ENCODE measurements at places on chromosomes 2 and 18.
A peak's percentile ranks its signal among the peaks of the same experiment; 100 is the strongest.

DNA sequence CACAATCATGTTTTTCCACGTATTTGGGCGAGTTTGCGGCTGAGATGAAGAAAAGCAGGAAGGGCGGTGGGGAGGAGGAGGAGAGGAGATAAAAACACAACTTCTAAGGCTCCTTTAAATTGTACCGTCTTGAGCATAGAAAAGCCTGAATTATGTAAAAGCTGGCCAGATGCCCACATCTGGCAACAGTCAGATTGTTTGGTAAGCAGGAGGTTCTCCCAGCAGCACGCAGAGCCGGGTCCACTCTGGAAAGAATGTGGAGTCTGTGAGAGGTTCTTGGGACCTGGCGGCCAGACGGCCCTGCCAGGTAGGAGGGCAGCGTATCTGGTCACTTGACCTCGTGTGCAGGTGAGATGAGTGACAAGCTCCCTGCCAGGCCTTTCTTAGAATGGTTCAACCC lies 215.3 kb upstream of the APCDD1 start:
- DNase-seq = no peak

GRCh38 chr2:105328281-105329196 lies 996 bp downstream of the TGFBRAP1 start:
- no peak for DNase-seq

- DNase-seq = no peak
Measured at GRCh38 chr18:51107598-51108305, 77.7 kb downstream of the SMAD4 start.

GRCh38 chr2:196565106-196565765 lies 74.3 kb upstream of the CCDC150 start:
- DNase-seq = no peak

DNA sequence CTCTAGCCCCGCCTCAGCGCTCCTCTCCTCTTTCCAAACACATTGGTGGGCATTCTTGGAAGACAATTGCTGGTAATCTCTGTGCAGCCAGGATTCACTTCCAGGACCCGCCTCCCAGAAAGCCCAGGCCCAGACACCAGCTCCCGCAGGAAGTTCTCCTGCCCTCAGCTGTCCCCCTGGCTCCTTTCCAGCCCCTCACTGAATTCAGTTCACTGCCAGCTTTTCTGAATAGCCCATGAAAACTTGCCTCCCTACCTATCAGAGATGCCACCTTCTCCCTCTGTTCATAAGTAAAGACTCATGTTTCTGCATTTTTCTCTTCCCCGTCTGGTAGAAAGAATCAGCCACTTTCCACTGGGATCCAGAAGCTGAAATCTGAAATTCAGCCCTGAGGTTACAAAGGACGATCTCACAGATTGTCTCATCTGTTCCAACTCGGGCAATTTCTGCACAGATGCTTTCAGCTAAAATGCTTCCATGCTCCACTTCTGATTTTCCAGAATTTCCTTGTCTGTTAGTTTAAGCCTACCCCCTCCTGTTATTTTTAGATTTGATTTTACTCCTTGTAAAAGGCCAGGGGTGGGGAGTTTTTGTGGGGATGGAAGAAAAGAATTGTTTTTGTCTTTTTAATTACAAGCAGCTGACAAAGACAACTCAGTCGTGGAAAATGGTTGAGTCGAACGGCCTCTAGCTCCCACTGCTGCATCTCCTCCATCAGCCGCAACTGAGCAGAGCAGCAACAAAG lies 98.1 kb downstream of the SP3 start:
- DNase-seq = no peak

DNA sequence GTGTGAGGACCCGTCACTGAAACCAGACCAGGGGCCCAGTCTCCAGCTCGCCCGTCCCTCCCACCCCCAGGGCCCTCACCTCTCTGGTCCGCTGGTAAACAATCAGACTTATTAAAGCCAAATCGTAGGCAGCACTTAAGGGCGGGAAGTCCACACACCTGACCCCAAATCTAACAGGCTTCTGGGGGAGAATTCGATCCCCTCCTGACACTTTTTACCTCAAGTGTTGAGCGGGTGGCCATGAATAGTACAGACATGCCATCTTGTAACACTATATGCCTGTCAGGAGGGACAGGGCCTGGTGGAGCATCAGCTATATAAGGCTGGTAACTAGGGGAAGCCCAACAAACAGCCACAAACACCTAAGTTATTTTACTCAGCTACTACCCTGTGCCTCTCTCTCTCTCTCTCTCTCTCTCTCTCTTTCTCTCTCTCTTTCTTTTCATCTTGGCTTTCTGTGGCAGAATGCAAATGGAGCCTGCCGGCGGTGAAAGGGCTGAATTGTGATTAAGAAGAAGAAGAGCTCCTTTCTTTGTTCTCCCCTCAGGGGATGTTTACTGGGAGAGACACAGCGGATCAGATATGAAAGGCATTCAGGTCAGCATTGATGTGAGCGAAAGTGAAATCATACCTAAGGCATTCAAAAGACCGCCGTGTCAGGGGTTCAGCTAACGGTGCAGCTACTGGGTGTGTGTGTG lies 9.5 kb downstream of the ZEB2 start:
- peak; percentile 73 for DNase-seq

DNA sequence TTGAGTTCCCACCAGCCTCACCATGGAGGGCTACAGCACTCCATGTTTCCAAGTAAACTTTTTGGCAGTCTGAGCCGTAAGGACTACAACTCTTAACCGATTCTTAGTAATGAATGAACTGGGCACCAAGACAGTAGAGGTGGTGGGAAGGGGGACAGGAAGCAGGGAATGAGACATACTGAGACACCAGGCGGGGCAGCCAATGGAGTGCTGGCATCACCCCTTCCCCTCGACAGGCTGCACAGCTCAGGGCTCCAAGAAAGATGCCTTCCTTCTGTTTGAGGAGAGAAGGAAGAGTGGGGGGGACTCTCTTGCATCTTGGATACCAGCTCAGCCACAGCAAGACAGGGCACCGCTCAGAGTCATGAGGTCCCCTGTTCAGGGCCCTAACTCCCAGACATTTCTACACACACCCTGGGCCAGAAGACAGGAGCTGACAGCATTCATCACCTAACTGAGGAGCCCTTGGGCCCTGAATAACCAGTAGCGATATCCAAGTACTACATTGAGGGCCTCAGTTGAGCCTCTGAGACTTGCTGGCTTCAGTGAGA lies 45.2 kb downstream of the USP34 start:
- DNase-seq = no peak

DNA sequence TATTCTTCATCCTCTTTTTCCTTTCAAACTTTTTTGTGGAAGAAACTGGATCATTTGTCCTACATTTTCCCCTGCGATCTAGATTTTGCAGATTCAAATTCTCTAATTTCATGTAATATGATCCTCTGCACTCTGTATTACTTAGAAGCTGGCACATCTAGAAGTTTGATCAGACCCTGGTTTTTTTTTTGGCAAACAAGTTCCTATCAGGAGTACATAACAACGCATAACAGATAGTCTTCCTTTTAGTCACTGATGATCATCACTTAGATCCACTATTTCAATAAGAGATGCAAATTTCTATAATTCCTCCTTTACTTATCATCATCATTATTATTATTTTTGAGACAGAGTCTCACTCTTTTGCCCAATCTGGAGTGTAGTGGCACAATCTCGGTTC lies 117.1 kb downstream of the CDH2 start:
- DNase-seq = no peak

DNA sequence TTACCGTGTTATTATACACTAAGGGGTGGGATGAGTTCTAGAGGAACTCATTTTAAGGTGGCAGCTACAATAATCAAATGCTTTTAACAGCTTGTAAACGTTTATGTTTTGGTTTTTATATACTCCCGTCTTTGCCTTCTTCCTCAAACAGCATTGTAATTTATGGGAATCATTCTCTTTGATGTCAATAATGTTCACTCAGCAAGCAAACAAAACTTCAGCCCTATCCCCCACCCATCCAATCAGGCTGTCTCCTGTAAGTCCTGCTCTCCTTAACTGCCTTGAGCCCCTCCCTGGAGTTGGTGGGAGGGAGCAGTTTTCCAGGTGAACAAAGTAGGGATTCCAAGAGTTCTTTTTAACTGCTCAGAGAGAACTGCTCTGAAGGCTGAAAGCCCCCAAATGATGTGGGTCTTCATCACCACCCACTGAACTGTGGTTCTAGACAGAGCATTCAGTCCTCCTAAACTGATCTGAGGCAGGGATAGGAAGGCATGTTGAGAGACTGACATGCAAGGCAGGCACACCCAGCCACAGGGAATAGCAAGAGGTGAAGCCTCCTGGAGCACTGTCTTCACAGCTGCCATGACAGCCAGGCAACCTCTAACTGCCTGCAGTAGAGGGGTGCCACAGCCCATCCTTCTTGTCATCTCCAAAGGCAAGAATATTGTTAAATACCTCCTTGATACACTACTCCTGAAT lies 17.5 kb downstream of the MYO5B start:
- no peak for DNase-seq

GRCh38 chr2:70471129-70471528 lies 82.5 kb downstream of the TGFA start:
- no peak for DNase-seq

DNA sequence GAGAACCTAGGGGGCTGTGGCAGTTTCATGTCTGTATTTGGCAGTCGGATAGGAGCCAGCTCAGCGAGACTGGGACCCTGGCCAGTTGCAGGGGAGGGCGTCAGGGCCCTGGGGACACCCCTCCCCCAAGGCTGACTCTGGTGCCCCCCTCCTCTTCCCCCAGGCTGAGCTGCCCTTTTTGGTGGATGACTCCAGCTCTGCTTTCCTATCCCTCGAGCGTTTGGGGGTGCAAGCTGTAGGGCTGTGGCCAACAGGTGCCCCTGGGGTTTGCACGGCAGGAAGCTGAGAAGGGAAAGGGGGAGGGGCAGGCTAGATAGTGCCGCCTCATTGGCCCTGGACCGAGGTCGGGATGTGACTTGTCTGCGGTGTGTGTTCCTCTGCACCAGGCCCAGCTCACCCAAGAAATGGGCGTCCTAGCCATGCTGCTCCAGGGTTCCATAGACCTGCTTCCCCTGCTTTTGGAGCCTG lies 26.4 kb downstream of the SPEG start:
- DNase-seq = peak; percentile 83

- no peak for DNase-seq
Measured at GRCh38 chr2:224941960-224942359, 100.3 kb downstream of the DOCK10 start.

- DNase-seq = no peak
Measured at GRCh38 chr2:70768590-70769085, 638 bp upstream of the ADD2 start.

GRCh38 chr18:44859263-44859662 lies 178.6 kb downstream of the SETBP1 start:
- DNase-seq = no peak

- DNase-seq = no peak
Measured at GRCh38 chr2:198337368-198337767, 533.0 kb downstream of the PLCL1 start.

- DNase-seq = no peak
Measured at GRCh38 chr2:200185628-200186000, 120.9 kb upstream of the SPATS2L start.

- no peak for DNase-seq
Measured at GRCh38 chr2:54750040-54750439, 26.6 kb downstream of the EML6 start.

DNA sequence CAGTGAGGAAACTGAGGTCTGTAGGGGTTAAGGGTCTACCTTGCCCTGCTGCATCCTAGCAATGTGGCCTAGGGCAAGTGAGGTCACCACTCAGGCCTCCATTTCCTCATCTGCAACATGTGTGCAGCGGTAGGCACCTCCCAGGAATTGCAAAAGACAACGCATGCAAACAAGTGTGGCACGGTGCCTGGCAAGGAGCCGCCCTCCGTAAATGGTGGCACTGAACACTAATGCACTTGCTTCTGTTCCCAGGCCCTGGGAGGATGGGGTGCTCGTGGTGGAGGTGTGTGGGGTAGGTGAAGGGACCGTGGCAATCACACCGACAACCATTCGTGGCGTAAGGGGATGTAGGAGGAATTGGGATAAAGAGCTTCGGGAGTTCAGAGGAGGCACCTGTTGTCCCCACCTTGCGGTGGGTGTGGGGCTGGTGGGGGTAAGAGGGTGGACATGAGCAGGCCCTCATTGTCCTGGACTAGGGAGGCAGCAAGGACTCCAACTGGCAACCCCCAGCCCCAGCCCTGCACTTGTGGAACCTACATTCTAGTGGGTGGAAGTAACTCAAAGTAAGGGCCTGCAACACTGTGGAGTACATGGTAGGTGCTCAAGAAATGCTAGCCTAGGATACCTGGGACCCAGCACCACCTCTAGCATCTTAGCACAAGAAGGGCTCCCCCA lies 26.0 kb downstream of the ATOH8 start:
- DNase-seq = no peak

GRCh38 chr2:67994716-67995115 lies 68.1 kb downstream of the C1D start:
- DNase-seq = no peak

DNA sequence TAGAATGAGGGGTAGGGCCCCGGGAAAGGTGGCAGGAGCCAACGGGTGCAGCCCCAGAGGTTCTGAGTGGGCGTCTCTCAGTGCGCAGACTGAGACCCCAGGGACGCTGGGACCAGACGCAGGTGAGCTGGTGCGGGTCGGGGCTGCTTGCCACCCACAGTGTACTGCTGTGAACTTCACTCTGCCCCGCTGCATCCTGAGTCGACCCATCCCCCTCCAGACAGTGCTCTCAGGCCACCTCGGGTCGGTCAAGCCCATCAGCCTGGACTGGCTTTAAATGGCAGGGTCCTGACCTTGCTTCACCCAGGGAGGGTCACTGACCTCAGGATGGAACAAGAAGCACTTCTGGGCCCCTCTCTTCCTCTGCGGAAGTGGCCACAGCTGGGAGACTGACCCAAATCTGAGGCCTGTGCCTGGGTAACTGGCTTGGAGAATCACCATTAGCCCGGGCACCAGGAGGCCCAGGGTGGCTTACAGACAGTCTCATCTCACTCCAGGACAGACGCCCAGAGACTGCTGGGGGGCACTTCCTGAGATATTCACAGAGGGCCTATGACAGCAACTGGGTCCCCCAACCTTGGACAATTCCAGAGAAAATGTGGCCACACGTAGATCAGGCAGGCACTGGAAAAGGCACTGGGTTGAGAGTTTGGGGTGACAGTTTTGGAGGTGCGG lies 23.7 kb upstream of the BOK start:
- peak; percentile 51 for DNase-seq

GRCh38 chr2:166972418-166972817 lies 84.1 kb downstream of the XIRP2 start:
- DNase-seq = no peak

- no peak for DNase-seq
Measured at GRCh38 chr2:18987016-18987415, 371.4 kb downstream of the OSR1 start.

- DNase-seq = no peak
Measured at GRCh38 chr18:13236411-13236810, 17.9 kb downstream of the LDLRAD4 start.

DNA sequence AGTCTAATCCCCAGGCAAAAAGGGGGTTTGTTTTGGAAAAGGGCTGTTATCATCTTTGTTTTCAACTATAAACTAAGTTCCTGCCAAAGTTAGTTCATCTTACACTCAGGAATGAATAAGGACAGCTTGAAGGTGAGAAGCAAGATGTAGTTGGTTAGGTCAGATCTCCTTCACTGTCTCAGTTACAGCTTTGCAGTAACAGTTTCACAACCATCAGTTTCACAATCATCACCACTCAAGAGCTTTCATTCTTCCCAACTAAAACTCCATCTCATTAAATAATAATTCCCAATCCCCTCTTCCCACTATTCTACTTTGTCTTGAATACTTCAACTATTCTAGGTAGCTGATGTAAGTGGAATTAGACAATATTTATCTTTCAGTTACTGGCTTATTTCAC lies 200.9 kb downstream of the NYAP2 start:
- DNase-seq = no peak

Measured in H7 (cell line).